ENCODE measurements at places on chromosomes 13 and 19.
A peak's percentile ranks its signal among the peaks of the same experiment; 100 is the strongest.

GRCh38 chr13:113552079-113552478 lies 32.5 kb upstream of the TFDP1 start:
- H3K36me3 ChIP-seq, result peaks cover 66% of the 10 kb centered on the region
- peak; percentile 52 for DNase-seq
- H3K27ac ChIP-seq, result no peak overlapping the region
- no peak overlapping the region for H3K4me3 ChIP-seq
- peaks cover 7% of the 10 kb centered on the region for H3K4me1 ChIP-seq
- H3K27me3 ChIP-seq, result no peaks in the 10 kb centered on the region

GRCh38 chr13:109036078-109036780 lies 406.8 kb downstream of the MYO16 start:
- no peak for DNase-seq
- no peak overlapping the region for H3K4me3 ChIP-seq
- H3K27me3 ChIP-seq, result no peaks in the 10 kb centered on the region

- H3K4me3 ChIP-seq, result no peak overlapping the region
- H3K27me3 ChIP-seq, result no peaks in the 10 kb centered on the region
- peaks cover 42% of the 10 kb centered on the region for H3K4me1 ChIP-seq
- no peak for DNase-seq
Measured at GRCh38 chr13:98172590-98173422, 4.3 kb downstream of the RNF113B start.

DNA sequence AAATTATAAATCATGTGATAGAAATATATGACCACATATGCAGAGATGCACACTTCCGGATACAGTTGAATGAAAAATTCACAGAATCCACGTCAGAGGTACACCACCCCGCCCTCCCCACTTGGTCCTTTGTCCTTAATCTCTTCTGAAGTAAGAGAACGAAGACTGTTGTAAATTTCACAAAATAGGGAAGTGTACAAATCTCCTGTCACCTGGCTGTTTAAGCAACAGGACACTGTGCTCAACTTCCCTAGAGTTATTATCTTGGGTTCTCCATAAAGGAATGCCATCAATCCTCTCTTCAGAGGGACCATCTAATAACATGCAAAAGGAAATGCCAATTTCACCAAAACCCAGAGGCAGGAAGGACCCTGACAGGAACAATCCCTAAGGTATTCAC lies 10.5 kb upstream of the CEACAM6 start:
- H3K27me3 ChIP-seq, result peaks cover 14% of the 10 kb centered on the region
- no peak for DNase-seq
- H3K27ac ChIP-seq, result no peak overlapping the region
- no peaks in the 10 kb centered on the region for H3K36me3 ChIP-seq
- no peaks in the 10 kb centered on the region for H3K4me1 ChIP-seq
- no peak overlapping the region for H3K4me3 ChIP-seq

- H3K27me3 ChIP-seq, result peaks cover 14% of the 10 kb centered on the region
- no peak overlapping the region for H3K27ac ChIP-seq
- H3K4me1 ChIP-seq, result peaks cover 28% of the 10 kb centered on the region
- H3K36me3 ChIP-seq, result no peaks in the 10 kb centered on the region
- H3K4me3 ChIP-seq, result peak overlapping the region; percentile 40
Measured at GRCh38 chr13:20193162-20193906, 596 bp upstream of the GJB2 start.

- DNase-seq, result no peak
- H3K36me3 ChIP-seq, result no peaks in the 10 kb centered on the region
- no peak overlapping the region for H3K27ac ChIP-seq
- no peaks in the 10 kb centered on the region for H3K27me3 ChIP-seq
Measured at GRCh38 chr13:93539914-93540313, 313.3 kb downstream of the GPC6 start.

- no peak overlapping the region for H3K27ac ChIP-seq
- H3K4me1 ChIP-seq, result no peaks in the 10 kb centered on the region
- H3K27me3 ChIP-seq, result no peaks in the 10 kb centered on the region
- H3K36me3 ChIP-seq, result no peaks in the 10 kb centered on the region
- DNase-seq, result no peak
Measured at GRCh38 chr13:46926916-46927590, 30.2 kb upstream of the HTR2A start.

DNA sequence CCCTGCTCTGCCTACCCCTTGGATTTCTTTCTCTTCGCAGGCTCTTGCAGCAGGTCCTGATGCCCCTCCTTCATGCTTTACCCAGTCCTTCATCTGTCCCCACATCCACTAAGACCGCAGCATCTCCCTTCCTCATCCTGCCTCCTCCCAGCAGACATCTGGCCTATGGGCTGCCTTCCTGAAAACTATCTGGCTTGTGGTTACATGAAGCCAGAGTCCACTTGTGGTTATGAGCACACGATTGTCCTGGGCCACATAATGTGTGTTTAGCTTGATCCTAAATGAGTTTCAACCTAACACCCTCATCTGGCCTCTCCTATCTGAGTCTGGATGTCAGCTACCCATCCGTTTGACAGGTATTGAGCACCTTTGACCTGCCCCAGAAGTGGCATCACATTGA lies 5.5 kb upstream of the ZNF175 start:
- H3K27ac ChIP-seq, result no peak overlapping the region
- DNase-seq, result no peak
- no peaks in the 10 kb centered on the region for H3K4me1 ChIP-seq
- H3K27me3 ChIP-seq, result peaks cover 15% of the 10 kb centered on the region
- no peak overlapping the region for H3K4me3 ChIP-seq
- H3K36me3 ChIP-seq, result no peaks in the 10 kb centered on the region

DNA sequence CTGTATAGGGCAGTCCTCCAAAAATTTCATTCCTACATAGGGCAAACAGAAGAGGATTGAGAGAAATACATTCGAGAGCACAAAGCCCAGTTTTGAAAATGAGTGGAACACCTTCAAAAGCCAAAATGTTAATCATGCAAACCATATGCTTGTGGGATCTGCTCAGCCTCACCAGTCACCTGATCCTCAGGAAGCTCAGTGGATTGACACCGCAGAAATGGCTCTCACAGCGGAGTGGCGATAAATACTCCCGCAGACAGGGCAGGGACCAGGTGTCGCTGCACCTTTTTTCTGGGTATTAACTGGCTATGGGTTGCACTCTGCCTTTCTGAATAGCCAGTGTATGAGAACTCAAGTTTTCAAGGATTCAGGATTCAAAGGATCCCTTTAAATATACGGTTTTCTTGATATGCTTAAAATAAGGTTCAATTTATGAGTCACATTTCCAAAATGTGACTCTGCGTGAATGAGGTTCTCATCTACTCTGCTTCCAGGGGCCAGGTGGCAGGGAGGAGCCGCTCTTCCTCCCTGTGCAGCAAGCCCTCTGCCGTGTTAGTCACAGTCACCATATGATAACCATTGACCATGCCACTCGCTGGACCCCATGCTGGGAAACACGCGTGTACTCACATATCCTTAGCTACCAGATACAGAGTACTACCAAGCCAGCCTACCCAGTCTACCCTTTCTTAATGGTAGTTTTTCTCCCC lies 18.3 kb upstream of the DHRS12 start:
- H3K4me3 ChIP-seq, result no peak overlapping the region
- peaks cover 12% of the 10 kb centered on the region for H3K4me1 ChIP-seq
- H3K27ac ChIP-seq, result no peak overlapping the region
- no peaks in the 10 kb centered on the region for H3K36me3 ChIP-seq
- no peak for DNase-seq
- H3K27me3 ChIP-seq, result no peaks in the 10 kb centered on the region
